ENCODE measurements at places on chromosomes 5 and 9. TPM values are rescaled to one million over a fixed set of nuclear protein-coding genes. Genes with fewer than 3 reads are reported as not detected.
A peak's percentile ranks its signal among the peaks of the same experiment; 100 is the strongest.

The MZB1 gene
- not detected for total RNA-seq

The HRH2 gene
- total RNA-seq = 0.18 TPM

The GOLPH3 gene
- total RNA-seq = 41.1 TPM

The BASP1 gene
- total RNA-seq = 142 TPM

The SLCO4C1 gene
- not detected for total RNA-seq

The ENC1 gene
- total RNA-seq = 46.6 TPM

The HSPA4 gene
- total RNA-seq = 190 TPM

- DNase-seq = no peak
Measured at GRCh38 chr5:140342287-140342686, 4.1 kb downstream of the HBEGF start.

- no peak for DNase-seq
Measured at GRCh38 chr5:173872957-173873305, 15.2 kb upstream of the CPEB4 start.

DNA sequence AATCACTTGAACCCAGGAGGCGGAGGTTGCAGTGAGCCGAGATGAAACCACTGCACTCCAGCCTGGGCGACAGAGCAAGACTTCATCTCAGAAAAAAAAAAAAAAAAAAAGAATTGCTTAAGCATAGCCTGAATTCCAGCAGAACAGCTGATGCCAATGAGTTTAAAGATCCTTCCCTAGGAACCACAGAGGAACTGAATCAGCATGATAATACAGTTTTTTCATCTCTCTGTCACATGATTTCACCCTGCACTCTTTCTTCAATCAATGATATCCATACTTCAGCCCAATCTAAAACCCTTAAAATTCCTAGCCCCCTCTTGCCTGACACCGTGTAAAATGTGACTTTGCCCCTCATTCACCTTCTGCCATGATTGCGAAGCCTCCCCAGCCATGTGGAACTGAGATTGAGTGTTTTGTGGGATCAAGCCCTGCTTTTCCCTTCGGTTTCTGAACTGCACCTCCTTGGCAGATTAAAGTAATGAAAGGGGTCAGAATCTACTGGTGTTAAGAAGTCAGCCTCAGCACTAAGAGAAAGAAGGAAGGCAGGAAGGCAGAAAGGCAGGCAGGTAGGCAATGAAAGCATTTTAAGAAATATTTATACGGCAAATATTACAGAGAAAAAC, 20.9 kb upstream of the DMXL1 start:
- peak; percentile 77 for DNase-seq

DNA sequence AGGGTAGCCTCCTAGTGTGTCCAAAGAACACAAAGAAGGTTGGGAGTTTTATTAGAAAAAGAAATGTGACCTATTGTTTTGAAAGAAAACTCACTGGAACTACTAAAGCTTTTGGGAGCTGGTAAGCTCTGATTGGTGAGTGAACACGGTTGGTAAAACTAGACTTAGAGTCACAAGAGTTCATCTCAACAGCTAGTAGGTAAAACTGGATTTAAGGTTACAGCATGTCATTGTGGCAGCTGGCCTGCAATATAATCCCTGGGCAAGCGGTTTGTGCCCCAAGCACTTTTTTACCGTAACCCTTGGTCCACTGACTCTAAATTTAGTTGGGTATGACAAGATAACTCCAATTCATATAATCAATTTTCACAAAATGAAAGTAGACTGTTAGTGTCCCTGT, 47.4 kb downstream of the UBAP2 start:
- DNase-seq = no peak

DNA sequence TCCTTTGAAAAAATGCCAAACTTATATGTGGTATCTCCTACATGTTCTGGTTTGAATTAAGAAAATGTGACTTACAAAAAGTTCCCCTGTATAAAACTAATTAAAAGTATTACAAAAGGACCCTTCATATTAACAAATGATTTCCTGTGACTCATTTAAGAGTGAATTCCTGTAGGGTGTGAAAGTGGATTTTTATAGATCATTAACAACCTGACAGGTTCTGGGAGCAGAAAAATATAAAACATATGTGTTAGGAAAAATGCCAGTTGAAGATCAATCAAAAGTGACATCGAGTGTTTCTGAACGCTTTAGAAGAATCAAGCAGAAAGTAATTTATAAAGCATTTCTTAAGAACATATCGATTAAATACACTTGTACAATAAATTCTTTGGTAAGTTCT, 35.5 kb downstream of the CAMK4 start:
- DNase-seq = no peak

GRCh38 chr5:131622633-131623032, 12.4 kb downstream of the RAPGEF6 start:
- no peak for DNase-seq

- no peak for DNase-seq
Measured at GRCh38 chr5:168401226-168401625, 85.0 kb upstream of the RARS1 start.

DNA sequence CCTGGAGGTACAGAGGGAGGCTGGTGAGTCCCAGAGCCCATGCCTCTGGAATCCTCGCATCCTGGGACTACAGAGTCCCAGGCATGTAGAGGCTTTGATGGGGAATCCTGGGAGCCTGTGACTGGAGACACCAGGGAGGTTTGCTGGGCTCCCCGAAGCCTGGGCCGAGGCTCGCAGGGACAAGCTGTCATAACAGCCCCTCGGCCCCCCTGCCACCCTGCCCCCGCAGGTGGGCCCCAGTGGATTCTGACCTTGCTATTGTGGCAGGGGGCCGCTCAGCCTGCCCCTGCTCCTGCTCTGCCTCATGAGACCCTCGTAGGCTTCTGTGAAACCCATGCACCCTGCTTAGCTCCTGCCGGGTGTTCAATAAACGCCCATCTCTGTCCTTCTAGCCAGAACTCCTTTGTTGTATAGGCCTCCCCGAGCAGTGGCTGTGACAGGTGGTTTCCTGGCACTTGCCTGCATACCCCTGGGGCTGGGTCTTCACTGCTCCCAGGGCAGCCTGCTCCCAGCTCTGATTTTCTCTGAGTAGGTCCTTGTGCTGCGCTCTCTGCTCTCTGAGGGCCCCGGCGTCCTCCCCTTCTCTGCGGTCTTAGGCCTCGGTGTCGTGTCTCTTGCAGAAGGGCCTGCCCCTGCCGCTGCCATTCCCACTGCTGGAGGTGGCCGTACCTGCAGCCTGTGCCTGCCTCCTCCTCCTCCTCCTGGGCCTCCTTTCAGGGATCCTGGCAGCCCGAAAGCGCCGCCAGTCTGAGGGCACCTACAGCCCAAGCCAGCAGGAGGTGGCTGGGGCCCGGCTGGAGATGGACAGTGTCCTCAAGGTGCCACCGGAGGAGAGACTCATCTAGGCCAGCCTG, 20.4 kb downstream of the CRB2 start:
- no peak for DNase-seq

- no peak for DNase-seq
Measured at GRCh38 chr9:26939955-26940711, 6.9 kb downstream of the PLAA start.

DNA sequence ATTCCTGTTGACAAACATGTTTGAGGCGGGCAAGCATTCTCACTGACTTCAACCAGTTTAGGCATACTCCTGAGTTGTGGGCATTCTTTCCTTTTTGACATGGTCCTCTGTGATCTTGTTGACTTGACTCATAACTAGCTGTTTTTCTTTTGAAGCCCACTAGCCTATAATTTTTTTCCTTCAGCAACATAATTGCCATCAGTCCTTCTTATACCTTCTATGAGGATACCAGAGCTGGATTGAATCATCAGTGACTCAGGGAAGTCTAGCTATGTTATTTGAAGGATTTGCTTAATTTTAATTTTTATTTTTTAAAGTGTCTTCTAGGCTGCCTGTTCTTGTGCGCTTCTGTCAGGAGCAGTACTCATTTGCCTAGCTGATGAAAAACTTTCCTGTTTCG, 259.5 kb downstream of the NR3C1 start:
- DNase-seq = no peak

- no peak for DNase-seq
Measured at GRCh38 chr5:168646335-168646734, 67.2 kb upstream of the PANK3 start.

Measured in H4 (cell line).